ENCODE measurements at places on chromosomes 12 and 14. TPM values are rescaled to one million over a fixed set of nuclear protein-coding genes. Genes with fewer than 3 reads are reported as not detected.

DNA sequence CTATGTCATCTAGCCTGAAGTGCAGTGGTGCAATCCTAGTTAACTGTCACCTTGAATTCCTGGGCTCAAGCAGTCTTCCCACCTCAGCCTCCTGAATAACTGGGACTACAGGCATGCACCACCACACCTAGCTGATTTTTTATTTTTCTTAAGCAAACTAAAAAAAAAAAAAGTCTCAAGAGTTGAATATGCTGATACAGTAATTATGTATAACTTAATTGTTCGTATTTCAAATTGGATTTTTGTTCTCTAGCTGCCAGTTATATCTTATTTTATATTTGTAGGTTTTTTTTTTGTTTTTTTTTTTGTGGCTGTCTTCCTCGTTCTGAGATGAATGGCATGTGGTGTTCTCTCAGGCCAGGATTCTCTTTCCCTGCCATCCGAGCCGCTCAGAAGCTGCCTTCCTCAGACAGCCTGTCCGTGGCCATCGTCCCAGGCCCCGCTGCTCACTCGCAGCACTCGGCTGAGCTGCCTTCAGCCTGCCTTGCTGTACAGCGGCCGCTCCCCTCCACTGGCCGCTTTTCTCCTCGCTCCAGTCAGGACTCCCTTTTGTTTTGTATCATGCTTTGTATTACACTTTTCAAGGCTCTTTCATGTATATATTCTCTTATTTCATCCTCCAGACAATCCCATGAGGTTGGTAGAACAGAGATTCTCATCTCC, 53.3 kb downstream of the WDR20 start:
- no peak for DNase-seq

DNA sequence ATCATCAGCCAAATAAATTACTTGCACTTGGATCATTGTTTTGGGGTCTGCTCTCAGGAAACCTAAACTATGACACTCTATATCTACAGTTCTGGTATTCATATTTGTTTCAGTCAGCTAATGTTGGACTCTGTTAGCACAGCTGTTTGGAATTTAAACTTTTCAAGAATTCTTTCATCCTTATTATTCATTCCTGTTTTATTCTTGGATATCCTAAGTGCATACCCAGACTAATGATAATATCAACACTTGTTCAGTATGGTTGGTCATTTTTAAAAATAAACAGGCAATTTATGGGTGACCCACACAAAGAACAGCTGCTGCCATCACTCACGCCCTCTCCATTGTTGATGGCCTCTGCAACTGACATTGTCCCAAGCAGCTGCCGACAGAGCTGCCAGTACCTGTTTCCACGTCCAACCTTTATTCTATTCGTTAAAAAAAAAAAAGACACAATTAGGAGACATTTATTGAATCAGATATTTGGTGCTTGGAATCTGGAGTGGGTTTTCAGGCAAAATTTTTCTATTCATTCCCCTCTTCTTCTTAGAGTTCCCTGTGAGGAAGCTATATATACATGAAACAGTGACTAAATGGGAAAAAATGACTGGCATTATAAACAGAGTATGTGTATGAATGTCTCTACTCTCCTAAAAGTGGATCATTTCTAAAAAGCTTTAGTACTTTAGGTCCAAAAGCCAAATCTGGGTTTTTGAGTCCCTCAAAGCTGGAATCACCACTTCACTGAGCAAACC, 252.1 kb upstream of the NAV3 start:
- no peak for DNase-seq

- DNase-seq: no peak
These were observed 1.4 kb downstream of the ETNK1 start for GRCh38 chr12:22626406-22626805.

DNA sequence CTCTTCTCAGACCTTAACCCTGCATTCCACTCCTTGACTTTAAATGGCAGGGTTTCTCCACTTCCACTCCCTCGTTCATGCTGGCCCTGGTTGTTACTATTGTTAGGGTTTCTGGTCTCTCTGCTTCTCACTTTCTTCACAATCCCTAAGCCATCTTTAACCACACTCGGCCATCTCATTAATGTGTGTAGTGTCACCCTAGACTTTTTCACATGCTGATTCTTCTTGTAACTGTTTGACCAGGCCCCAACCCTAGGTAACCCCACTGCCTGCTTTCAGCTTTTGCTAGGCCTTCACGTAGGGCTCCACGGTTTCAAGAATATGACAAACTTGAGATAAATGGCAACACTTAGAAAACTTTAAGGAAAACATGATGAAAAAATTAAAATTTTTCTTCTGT, 195.1 kb downstream of the IPO8 start:
- DNase-seq: no peak

- DNase-seq: no peak
These were observed 362.3 kb downstream of the GLT1D1 start for GRCh38 chr12:129215556-129215955.

GRCh38 chr12:47814539-47815170, 5.0 kb downstream of the HDAC7 start:
- DNase-seq: no peak

GRCh38 chr14:23382276-23382675, 5.4 kb downstream of the CMTM5 start:
- no peak for DNase-seq

DNA sequence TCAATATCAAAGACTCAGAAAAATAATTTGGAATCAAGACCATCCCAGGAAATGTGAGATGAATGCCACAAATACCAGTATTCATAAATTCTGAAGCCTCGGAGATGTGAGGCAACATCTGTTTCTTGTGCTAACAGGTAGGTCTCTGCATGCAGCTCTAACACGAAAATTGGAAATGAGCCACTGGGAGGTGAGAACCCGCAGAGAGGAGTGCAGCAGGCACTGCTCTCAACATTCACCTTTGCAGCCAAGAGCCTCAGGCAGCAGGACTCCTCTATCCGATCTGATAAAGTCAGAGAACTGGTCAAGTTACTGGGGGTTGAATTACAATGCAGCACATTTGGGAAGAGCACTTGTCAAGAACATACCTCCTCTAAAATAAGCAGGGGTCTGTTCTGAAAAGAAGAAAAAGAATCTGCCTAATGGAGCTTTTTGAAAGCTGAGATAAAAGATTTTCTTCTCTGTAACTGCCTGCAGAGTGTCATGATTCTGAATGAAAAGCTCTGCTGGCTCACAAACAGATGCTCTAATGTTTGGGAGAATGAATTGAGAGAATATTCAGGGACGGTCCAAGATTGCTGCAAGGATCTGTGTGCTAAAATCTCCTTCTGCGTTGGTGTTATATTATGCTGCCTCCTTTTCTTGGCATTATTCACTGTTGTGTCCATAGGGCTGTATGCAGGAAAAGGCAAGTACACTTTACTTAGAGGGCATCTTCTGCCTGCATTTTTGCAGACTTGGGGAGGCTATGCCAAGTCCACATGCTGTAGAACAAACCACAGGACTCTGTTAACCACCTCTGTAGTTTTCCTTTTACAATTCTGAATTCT, 209.6 kb upstream of the KRR1 start:
- no peak for DNase-seq

Gene FOXG1
- total RNA-seq: not detected

Gene TWF1
- 60.6 TPM for total RNA-seq

All from lower lobe of right lung (tissue), 2 donors.